ENCODE measurements at places on chromosomes 3 and 15.

- DNase-seq = no peak
Observed at GRCh38 chr15:59399465-59400102, 26.9 kb upstream of the MYO1E start.

DNA sequence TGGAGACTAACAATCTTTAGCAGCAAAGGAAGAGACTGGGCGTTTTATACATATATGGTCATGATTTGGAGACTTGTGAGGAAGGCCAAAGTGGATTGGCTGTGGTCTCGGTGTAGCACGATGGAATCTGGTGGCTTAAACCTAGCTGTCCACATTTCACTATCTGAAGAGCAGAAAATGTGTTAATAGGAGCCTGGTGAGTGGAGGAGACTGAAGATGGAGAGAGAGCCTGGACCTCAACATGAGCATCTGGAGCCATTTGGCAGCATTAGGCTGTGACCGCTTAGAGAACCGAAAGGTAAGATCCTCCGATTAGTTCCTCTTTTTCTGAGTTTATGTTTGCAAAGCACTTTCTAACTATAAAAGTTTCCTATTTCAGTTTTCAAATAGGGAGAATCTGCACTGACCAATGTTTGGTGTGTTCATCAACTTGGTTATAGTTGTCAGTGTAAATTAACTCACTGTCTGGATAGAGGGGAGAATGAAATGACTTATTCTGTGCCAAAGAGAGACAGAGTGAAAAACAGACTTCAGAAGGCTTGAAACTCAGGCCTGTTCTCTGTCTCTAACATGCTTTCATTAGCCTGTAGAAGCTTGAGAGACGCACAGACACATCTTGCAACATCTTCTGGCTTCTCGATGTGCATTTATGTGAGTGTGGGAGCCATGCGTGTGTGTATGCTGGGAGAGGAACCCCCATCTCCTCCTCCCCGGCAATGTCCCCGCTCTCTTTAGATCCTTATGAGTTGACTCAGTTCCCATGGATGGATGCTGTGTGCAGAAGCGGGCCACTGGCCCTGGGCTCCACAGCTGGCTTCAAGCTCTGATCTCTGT lies 244.7 kb upstream of the TBL1XR1 start:
- no peak for DNase-seq

DNA sequence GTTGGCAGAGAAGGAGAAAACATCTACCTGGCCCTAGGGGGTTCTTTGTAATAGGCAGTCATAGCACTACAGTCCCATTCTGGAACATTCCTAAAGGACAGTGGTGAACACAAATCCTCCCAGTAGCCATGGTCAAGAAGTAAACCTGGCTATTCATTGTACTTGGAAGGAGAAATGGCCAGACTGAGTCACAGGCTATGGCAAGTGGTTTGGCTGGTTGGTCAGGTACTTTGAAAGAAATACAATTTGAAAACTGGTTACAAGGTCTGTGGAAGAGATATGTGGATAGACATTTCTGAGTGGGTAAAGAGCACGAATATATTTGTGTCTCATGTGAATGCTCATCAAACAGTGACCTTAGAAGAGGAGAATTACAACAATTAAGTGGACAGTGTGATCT lies 33.0 kb upstream of the FAN1 start:
- DNase-seq = no peak

- peak; percentile 19 for DNase-seq
Observed at GRCh38 chr15:71743861-71744382, 66.4 kb upstream of the NR2E3 start.

DNA sequence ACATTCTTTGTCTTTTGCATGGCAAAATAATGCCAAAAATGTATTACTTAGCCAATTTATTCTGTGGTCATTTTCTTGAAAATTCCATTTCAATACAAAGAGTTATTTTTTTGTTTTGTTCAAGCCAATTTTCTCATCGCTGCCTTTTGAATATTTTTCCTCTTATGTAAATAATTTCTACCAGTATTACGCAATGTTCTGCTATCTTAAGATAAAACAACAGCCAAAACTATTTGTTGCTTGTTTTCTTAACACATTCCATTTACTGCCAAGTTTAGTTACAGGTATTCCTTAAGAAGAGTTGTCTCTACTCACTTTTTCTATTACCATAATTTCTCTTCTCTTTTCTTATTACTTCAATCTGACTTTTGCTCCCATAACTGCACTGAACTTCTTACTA lies 163.1 kb downstream of the ROBO1 start:
- no peak for DNase-seq

DNA sequence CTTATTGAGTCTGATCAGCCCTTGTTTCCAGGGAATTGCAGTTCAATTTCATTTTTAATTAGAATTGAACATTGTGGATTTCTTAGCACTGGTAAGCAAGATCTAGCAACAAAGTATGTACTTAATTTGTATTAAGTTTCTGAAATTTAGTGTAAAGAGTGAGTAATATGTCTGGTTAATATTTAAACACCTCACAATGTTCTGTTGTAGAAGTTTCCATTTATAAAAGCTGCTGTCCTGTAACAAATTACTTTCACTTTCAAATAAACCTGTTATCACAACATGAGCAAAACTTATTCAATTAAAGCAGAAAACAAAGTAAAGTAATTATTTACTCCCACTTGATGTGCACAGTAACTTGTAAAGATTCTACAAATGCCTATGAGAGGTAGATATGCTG lies 448.5 kb downstream of the NAALADL2 start:
- no peak for DNase-seq

All from amniotic stem cell (primary cell).